ENCODE measurements at places on chromosomes 5 and 9. TPM values are rescaled to one million over a fixed set of nuclear protein-coding genes. Genes with fewer than 3 reads are reported as not detected.

The N4BP3 gene
- 3.4 TPM for total RNA-seq

The NR2F1 gene
- not detected for total RNA-seq

The CDHR2 gene
- 0.64 TPM for total RNA-seq

The CDC20B gene
- total RNA-seq: 0.18 TPM

The LHFPL2 gene
- 0.09 TPM for total RNA-seq

The LHX3 gene
- not detected for total RNA-seq

The SPINK7 gene
- not detected for total RNA-seq

The MYMK gene
- not detected for total RNA-seq

The ZNF300 gene
- total RNA-seq: 0.39 TPM

The NTRK2 gene
- 1.6 TPM for total RNA-seq

The FCHO2 gene
- total RNA-seq: 1.6 TPM

The IRX4 gene
- total RNA-seq: not detected

The CCL21 gene
- total RNA-seq: not detected

The HBEGF gene
- total RNA-seq: 17.1 TPM

The SLC6A18 gene
- not detected for total RNA-seq

The OTULINL gene
- 17.0 TPM for total RNA-seq

The OR13D1 gene
- total RNA-seq: not detected

The FAXDC2 gene
- total RNA-seq: not detected

The CHSY3 gene
- total RNA-seq: not detected

The SLC46A2 gene
- total RNA-seq: not detected

The NEUROG1 gene
- total RNA-seq: not detected

The REEP5 gene
- 83.4 TPM for total RNA-seq

The LRRC19 gene
- total RNA-seq: not detected

The GRIN1 gene
- not detected for total RNA-seq

The PRRC1 gene
- 53.5 TPM for total RNA-seq

The IL33 gene
- not detected for total RNA-seq

The LECT2 gene
- not detected for total RNA-seq

The ASPN gene
- total RNA-seq: not detected

The KIF3A gene
- 41.4 TPM for total RNA-seq

The CATSPER3 gene
- 0.34 TPM for total RNA-seq

The SPATA31D4 gene
- total RNA-seq: not detected

The MSX2 gene
- total RNA-seq: not detected

Data from activated T-helper 2 cell treated with anti-CD3 and anti-CD28 coated beads, Interferon-gamma antibody, Interleukin-2, Interleukin-4, amounts not matched to agents 10 μg/mL and 5 μg/mL and 100 μg/mL, durations not matched to agents 14 hours and 24 hours and 36 hours (primary cell).